ENCODE measurements at places on chromosomes 3 and 15.

DNA sequence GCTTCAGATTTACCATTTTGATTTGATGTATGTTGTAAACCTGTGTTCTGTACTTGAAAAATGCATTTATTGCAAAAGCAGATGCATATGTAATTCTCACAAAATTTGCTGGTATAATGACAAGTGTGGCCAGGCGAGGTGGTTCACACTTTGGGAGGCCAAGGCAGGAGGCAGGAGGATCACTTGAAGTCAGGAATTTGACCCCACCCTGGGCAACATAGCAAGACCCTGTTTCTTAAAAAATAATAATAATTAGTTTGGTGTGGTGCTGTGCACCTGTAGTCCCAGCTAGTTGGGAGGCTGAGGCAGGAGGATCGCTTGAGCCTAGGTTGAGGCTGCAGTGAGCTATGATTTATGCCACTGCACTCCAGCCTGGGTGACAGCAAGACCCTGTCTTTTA, 4.7 kb upstream of the HYKK start:
- no peak for DNase-seq

- DNase-seq = no peak
Measured at GRCh38 chr15:80556694-80557367, 138.3 kb upstream of the ABHD17C start.

- DNase-seq = no peak
Measured at GRCh38 chr15:40046721-40047414, 7.9 kb upstream of the SRP14 start.

- DNase-seq = no peak
Measured at GRCh38 chr3:126184465-126185000, 4.1 kb upstream of the ALDH1L1 start.

GRCh38 chr15:69713726-69714559, 261.3 kb downstream of the RPLP1 start:
- no peak for DNase-seq

- DNase-seq = no peak
Measured at GRCh38 chr3:30581067-30581585, 25.3 kb upstream of the TGFBR2 start.

DNA sequence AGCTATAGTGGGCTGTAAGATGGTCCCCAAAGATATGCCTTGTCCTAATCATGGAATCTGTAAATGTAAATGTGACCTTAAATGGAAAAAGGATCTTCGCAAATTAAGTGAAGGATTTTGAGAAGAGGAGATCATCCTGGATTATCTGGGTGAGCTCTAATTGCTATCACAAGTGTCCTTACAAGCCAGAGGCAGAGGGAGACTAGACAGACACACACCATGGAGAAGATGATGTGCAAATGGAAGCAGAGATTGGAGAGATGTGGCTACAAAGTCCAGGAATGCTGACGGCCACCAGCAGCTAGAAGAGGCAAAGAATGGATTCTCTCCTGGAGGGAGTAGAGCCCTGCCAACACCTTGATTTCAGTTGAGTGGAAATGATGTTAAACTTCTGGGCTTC, 102.3 kb upstream of the PROK2 start:
- DNase-seq = no peak

DNA sequence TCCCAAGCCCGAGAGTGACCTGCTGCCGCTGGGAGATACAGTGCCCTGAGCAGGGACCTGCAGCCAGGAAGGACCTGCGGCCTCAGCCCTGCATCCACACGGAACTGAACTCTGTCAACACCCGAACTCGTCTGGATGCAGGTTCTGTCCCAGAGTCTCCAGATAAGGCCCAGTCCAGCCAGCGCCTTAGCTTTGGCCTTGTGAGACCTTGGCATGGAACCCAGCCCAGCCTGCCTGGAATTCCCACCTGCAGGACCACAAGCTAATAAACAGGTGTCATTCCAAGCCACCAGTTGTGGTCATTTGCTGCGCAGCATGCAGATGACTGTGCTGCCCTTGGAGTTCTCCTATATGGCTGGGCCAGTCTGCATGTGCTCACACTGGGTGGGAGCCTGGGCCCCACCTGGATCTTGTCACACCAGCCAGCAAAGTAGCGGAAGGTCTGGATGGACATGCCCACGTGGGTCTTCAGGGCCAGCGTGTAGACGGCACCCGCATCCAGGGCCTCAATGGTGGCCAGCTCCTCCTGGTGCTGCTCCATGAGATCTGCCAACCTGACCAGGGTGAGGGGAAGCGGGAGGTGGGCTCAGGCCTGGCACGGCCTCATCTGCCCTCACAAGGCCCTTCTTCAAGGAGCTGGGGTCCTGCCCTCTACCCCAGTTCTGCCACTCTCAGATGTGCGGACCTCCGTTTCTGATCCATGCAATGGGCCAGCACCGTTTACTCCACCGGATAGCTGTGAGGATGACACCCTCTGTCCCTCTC, 47.2 kb upstream of the SLC41A3 start:
- DNase-seq = no peak

DNA sequence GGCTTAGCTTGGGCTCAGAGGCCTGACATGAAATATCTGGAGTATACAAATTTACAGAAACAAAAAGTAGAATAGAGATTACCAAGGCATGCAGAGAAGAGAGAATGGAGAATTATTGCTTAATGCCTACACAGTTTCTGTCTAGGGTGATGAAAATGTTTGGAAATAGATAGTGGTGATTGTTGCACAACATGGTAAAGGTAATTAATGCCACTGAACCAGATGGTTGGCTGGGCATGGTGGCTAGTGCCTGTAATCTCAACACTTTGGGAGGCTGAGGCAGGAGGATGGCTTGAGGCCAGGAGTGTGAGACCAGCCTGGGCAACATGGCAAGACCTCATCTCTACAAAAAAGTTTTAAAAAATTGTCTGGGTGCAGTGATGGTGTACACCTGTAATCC, 46.6 kb upstream of the OSBPL11 start:
- no peak for DNase-seq

DNA sequence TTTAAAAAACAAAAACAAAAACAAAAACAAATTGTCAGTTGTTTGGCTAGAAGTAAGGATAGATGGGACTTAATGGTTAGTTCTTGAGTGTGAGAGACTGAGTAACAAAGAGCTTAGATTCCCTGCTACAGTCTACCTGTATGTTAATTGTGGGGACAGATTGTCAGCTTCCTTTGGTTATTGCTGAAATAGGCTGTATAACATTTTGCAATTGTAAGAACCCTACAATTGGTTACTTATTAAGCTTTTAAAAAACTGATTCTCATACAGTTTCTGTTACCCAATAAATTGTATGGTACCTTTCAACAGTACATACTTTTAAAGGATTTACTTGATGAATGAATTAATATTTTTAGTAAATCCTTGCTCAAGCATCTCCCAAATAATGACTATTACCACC, 35.3 kb downstream of the CLASP2 start:
- DNase-seq = no peak

- no peak for DNase-seq
Measured at GRCh38 chr3:30317561-30317960, 288.8 kb upstream of the TGFBR2 start.

DNA sequence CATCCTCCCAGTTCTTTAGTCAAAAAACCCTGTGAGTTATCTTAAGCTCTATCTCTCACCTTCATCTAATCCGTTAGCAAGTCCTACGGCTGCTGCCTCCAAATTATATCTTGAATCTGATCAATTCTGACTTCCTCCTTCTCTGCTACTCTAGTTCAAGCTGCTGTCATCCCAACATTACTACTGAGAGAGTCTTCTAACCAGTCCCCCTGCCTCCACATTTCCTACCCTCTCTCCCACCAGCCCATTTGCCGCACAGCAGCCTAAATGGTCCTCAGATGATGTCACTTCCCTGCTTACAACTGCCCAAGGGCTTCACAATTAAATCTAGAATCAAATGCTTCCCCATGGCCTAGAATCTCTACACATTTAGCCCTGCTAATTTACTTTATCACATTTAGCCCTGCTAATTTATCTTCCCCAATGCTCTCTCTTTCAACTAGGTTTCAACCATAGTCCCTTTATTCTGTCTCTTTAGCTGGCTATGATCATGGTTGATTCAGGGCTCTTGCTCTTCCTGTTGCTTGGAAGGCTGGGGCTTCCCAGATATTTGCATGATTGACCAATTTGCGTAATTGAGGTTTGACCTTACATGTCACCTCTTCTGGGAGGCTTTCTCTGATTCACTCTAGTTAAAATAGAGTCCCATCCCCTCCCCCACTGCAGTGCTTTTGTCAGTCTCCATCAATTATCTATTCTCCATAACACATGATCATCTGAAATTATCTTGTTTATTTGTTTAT, 11.0 kb upstream of the ARL14 start:
- DNase-seq = no peak

DNA sequence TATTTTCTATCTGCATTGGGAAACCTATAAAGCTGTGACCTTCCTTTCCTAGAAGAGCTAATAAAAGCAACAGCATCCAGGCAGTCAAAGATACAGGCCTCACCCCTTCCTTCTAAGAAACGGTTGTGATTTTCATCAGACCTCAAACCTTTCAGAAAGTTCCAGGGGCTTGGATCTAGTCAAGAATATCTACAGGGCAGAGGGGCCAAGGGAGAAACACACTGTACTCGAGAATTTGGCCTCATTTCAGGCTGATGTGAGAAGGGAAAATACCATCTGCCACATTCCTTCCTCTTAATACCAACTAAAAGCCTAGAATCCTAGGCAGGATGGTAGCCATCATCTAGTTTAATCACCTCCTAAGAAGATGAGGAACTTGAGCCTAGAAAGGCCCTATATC, 24.5 kb upstream of the BCL6 start:
- DNase-seq = no peak

DNA sequence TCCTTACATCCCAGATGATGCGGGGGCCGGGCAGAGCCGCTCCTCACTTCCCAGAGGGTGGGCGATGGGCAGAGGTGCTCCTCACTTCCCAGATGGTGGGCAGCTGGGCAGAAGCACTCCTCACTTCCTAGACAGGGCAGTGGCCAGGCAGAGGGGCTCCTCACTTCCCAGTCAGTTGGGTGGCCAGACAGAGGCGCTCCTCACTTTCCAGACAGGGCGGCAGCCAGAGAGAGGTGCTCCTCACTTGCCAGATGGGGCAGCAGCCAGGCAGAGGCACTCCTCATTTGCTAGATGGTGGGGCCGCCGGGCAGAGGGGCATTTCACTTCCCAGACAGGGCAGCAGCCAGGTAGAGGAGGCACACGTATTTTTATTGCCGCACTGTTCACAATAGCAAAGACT, 622.0 kb upstream of the KCNMB2 start:
- no peak for DNase-seq

All from activated naive CD4-positive, alpha-beta T cell (primary cell).